Activated T-helper 1 cell treated with anti-CD3 and anti-CD28 coated beads, Interleukin-2, amount 50 U/mL, for 16 hours (primary cell): ENCODE measurements at places on chromosomes 7 and 10.

DNA sequence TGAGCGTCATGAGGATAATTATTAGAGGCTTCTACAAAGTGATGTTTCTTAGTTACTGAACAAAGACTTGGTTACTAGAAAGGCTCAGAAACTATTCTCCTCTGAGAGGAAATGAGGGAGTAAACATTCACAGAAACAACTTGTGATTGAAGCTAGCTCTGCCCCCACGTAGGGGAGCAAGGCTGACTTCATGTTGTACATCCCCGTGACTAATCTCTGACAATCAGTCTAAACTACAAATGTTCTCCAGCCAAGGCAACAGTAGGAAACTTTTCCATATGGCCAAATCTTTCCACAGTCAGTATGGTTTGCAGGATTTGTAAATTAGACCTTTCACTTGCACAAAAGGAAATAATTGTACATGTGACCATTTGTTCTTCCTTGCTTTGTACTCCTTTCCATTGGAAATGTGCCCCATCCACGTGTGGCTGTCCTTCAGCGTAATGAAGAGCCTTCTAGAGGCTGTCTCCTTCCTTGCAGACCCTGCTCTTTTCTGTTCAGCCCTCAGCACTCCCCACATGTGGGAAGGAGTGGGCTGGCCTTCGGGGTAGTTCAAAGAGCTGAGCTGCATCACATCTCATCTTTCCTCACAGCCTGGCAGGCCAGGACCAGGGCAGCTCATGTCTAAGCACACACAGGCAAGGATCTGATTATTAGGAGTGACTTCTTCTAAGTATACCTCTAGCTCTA is 93.5 kb downstream of the PCGF5 start:
- no peak for DNase-seq

DNA sequence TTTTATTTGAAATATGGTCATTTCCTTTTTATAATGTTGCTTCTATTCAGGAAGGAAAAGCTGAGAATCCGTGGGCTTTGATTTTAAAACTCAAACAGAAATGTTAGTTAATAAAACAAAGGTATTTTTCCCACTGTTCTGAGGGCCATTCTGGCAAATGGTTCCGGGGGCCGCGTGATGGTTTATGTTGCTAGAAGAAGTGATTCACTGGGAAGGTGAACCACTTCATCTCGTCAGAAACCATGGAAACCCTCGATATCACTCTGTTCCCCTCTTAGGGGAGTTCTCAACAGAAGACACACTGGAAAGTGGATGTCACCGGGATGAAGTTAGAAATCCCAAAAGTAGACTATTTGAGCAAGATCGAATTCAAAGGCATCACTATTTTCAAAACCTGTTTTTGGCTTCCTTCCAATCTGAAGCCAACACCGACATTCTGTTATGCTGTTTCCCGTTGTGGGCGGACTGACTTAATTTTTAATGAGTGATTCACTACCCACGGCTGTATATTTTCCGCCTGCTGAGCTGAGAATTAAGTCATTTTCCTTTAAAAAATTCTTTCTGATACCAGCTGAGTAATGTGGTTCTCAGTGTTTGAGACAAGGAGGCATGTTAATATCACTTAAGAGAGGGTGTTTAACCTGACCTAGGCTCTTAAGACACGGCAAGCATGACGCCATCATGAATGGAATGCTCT is 84.1 kb downstream of the PTPRE start:
- DNase-seq = no peak

GRCh38 chr10:101780818-101781654 is 2.2 kb downstream of the NPM3 start:
- peak; percentile 44 for DNase-seq

DNA sequence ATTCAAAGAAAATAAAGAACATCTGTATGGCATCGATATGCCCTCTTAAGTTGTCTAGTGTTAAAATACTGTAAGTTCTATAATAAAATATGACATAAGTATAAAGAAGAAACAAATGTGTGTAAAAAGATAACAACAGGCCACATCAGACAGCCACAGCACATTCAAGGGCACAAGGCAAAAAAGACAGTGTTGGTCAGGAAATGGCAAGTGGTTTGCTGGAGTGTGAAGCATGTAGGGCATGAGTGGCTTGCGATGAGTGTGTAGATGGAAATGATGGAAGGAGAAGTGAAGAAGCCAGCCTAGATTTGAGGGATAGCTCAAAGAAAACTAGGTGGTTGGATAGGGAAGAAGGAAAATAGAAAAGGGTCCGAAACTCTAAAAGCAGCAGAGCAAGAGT is 341.6 kb downstream of the CRPPA start:
- DNase-seq = no peak

DNA sequence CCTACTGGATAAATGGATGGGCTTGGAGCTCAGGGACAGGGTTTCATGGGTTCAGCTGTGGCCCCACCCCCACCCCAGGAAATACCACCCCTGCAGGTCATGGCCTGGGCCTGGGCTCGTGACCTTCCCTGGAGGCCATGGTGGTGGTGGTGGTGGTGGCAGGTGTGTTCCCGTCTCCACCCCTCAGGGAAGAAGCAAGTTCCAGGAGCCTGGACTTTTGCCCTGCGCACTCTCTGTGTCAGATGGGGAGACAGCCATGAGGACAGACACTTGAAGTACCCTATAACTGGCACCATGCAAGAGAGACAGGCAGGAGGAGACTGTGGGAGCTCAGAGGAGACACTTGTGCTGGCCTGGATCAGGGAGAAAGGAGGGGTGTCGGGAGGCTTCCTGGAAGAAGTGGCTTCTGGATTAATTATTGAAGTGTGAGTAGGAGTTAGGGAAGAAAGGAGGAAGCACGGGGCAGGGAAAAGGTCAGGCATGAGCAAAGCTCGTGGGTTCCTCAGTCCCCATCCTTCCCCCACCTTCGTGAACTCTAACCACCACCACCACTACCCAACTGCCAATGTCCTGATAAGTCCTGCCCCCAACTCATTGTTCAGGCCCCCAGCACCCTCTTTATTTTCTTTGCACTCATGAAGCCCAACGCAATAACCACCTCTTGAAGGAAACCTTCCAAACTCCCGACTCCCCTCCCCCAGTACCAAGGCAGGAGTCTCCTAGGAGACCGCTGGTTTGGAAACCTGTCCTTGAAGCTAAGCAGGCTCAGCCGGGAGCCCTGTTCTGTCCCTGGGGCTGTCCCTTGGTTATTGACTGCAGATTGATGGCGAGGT is 8.9 kb downstream of the SH2B2 start:
- no peak for DNase-seq

- DNase-seq = no peak
Observed at GRCh38 chr10:18190840-18191239, 50.6 kb downstream of the CACNB2 start.

DNA sequence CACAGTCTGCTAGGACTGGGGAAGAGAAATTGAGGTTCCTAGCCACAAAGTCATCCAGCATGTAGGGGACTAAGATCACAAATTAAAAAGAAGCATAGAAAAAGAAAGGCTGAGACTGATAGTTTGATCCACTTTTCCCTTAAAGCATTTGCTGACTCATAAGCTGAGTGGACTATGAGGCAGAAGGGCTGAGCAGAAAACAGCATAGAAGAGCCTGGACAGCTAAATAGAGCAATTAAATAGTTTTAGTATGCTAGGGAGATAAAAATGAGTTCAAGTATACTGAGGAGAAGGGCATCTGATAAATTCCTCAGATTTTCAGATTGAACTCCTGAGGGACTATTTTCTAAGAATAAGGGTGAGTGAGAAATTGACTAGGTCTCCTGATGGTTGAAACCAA is 155.9 kb upstream of the EGR2 start:
- no peak for DNase-seq

- DNase-seq = no peak
Observed at GRCh38 chr7:150447966-150448788, 2.3 kb upstream of the GIMAP8 start.

GRCh38 chr10:11887381-11888227 is 64.4 kb downstream of the PROSER2 start:
- DNase-seq = no peak

- DNase-seq = no peak
Observed at GRCh38 chr10:44004913-44005787, 356.5 kb upstream of the ZNF32 start.

DNA sequence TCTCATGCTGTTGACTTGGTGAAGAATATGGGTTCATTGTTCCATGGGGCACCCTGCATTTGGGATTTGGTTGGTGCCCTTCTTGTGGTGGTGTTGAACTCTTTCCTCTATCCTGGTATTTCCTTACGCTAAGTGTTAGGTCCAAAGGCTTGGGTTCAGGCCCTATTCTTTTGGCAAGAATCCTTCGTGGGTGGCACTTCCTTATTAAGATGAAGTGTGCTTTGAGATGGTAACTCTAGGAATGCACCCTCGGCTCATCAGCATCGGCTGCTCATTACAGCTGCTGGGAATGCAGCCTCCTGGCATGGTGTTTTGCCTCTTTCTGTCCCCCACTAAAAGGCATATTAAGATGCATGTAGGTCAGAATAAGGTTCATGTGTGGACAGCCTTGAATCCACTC is 380.7 kb downstream of the RPS24 start:
- DNase-seq = no peak

- DNase-seq = no peak
Observed at GRCh38 chr10:105714728-105715127, 1073.6 kb downstream of the SORCS3 start.

DNA sequence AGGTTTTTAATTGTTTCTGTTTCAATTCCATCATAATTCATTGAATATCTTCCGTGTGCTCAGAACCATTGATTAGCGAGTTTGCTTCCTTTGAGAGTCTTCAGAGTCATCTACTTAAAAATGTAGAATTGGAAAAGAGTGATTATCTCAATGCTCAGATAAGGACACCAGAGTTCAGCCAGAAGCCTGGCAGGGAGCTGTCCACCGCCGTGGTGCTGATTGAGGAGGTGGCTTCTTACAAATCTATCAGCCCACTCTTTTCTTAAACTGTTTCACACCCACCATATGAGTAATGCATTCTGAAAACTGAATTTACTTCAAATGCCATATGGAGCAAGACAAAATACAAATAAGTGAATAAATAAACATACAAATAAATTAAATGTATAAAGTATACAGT is 79.3 kb downstream of the INSYN2A start:
- no peak for DNase-seq

GRCh38 chr7:12281038-12281437 is 69.9 kb downstream of the TMEM106B start:
- DNase-seq = no peak

DNA sequence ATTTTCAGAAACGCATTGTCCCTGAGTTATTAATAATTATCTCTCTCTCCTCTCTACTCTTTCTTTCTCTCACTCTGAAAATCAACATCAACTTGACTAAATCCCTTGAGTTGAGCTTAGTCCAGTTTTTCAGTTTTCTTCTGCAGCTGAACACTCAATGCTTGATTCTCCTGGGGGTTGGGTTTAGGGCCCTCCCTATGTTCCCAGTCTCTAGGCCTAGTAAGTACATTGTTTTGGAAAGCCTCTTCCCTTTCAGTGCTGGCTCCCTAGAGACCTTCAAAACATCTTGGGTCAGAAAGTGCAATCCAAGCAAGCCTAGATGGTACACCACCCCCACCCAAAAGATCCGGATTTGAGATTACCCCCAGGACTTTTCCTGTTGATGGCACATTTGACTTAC is 488.5 kb downstream of the LRMDA start:
- DNase-seq = no peak

DNA sequence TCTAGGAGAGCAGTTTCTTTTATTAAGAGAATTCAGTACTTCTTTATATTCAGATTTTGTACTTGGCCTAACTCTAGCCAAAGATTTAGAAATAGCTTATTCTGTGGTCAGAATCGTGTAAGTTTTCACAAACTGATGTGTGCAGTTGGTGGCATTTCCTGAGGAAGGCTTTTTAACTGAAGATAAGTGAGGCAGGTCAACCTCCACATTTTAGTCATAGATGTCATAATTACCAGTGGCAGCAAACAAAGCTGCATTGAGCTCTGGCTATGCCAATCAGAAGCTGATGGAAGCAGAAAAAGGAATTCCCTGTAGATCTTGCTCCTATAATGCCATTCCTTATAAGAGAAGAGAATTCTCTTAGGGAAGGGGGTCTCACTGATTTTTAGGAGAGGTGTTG is 141.3 kb upstream of the SP8 start:
- DNase-seq = no peak

DNA sequence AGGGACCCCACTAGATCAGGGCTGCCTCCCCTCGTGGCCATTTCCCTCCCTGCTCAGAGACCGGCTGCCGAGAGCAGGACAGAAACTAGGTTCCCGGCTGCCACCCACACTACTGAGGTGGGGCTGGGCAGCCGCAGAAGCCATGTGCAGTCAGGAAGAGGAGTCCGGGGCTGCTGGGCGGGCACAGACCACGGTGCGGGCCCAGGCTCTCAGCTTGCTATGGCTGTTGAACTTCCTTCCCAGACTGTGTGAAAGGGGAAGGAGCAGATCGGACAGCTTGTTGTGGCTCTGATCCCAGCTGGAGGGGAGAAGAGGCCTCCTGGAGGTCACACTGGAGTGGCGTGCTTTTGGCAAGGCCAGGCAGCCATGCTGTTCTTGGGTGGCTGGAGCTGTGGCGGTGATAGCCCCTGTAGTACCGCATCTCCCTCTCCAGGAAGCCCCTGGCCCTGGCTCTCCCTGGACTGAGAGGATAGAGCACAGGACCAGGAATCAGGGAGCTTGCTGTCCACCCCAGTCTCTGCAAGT is 56.8 kb downstream of the HK1 start:
- no peak for DNase-seq

DNA sequence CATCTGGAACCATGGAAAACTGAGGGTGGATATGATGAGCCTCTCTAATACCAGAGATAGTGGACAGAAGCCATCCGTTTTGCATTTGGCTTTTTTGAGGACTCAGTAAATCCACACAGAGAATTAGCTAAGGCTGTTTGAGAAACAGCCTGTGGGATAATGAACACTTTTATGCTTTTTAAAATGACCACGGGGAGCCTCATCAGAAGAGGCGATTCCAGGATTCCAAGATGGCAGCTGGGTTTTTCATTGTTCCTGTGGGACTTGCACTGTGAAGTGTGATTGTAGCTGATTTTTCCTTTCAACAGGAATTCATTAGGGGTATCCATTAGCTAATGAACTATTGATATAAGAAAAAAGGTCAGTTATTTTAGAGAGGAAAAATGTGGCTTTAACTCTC is 353.2 kb downstream of the AUTS2 start:
- no peak for DNase-seq

DNA sequence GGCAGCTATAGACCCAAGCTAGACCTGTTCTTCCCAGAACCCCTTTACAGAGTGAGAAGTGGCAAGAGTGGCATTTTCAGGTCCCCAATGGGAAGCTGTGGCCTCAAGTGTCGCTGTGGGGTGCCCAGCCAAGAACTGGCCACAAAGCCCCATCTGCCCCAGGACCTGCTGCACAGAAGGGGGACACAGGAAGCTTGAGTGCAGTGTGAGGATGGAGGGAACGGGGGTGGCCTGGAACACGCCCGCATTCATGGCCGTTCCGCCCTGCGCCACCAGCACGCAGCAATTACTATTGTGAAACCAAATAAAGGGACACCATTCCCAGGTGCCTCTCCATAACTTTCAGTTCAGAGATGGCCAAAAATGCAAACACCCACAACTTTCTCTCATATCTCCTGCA is 237.6 kb upstream of the TCERG1L start:
- DNase-seq = no peak

- no peak for DNase-seq
Observed at GRCh38 chr7:36312915-36313334, 76.7 kb upstream of the ANLN start.
